ENCODE measurements at places on chromosomes 11 and 22.

- DNase-seq: no peak
Measured at GRCh38 chr11:69380451-69380901, 86.5 kb downstream of the MYEOV start.

GRCh38 chr11:15483205-15483604 is 368.5 kb downstream of the INSC start:
- DNase-seq: no peak

GRCh38 chr11:79430280-79430679 is 10.6 kb downstream of the TENM4 start:
- DNase-seq: no peak

DNA sequence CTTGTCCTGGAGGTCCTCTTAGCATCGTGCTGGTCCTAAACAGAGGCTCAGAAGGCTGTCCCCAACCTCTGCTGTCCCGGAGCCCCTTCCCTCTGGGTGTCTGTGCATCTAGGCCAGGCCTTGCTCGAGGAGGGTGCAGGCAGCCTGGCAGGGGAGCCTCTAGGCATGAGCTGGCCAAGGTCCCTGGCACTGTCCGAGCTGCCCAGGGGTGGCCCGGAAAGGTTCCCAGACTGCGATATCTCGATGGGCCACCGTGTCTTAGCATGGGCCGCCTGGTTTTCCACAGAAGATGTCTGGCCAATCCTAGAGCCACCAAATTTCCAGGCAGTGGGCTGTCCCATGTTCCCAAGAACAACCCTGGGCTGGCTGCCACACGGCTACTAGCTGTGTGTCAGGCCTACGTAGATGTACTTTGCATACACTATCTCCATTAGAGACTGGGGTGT is 24.6 kb upstream of the SMIM38 start:
- no peak for DNase-seq

DNA sequence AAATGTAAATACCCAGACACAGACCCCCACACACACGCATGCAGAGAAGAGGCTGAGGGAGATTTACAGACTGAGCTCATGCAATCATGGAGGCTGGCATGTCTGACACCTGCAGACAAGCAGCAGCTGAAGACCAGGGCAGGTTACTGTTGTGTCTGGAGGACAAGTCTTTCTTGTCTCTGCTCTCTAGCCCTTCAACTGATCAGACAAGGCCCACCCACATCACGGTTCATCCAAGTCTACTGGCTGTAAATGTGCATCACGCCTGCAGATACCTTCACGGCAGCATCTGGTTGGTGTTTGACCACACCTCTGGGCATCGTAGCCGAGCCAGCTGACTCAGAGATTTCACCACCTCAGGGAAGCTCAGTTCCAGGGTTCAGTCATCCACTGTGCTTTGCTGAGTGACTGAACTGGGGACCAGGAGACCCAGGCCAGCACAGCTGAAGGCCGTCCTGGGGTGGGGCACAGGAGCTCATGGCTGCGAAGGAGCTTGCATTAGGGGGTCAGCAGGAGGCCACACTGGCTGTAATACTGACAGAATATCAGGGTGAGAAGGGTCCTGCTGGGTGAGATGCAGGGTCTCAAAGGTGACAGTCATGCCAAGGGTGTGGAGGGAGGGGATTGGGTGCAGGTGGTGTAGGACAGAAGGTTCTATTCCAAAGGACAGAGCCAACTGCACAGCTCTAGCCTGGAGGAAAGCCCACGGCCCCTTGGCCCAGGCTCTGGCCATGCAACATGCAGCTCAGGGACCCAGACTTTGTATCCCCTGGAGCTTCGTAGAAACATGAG is 304.9 kb downstream of the BRD1 start:
- DNase-seq: no peak

GRCh38 chr11:113578033-113578380 is 102.8 kb upstream of the DRD2 start:
- no peak for DNase-seq

DNA sequence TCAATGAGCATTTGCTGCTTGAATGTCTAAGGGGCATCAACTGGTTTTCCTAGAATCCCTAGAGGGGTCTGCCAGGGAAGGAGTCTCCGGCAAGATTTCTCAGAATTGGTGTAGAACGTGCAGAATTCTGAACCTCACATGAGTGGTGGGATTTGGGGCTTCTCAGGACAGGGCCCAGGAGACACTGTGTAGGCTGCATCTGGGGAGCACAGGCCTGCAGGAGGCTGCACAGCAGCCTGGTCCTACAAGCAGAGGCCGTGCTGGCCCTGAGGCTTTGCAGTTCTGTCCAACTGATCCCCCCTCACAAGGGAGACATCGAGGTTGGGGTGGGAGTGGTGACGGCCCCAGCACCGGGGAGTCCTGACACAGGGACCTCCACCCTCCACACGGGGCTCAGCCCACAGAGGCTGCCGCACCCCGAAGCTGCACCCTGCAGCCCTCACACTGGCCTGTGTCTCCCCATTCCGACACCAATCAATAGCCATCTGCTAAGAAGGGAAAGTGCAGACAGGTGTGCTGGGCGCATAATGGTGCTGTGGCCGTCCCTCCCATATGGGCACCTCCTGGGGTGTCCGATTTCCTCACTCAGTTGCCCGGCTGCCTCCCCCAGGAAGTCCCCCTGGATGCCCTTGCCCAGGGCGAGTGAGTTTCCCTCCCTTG is 688.1 kb downstream of the BRD1 start:
- no peak for DNase-seq

- DNase-seq: no peak
Measured at GRCh38 chr22:46381142-46381541, 45.6 kb downstream of the TRMU start.

GRCh38 chr22:23029521-23030228 is 40.6 kb upstream of the GNAZ start:
- no peak for DNase-seq

- peak; percentile 55 for DNase-seq
Measured at GRCh38 chr22:36871669-36872081, 10.9 kb downstream of the NCF4 start.

- no peak for DNase-seq
Measured at GRCh38 chr22:50601669-50602337, 1.2 kb downstream of the MAPK8IP2 start.

GRCh38 chr22:24027991-24028390 is 16.9 kb downstream of the CABIN1 start:
- no peak for DNase-seq

DNA sequence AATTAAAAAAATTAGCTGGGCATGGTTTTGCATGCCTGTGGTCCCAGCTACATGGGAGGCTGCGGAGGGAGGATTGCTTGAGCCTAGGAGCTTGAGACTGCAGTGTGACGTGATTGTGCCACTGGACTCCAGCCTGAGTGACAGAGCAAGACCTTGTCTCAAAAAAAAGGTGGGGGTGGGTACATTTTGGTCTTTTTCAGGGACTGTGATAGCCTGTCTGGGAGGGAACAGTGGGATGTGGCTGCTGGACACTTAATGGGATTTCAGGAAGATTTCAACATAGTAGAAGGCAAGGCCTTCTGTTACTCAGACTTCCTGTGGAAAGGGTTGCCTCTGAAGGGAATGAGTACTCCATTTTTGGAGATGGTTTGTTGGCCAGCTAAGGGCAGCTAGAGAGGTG is 40.6 kb downstream of the RELT start:
- no peak for DNase-seq

- DNase-seq: no peak
Measured at GRCh38 chr11:528815-529727, 6.3 kb downstream of the HRAS start.

DNA sequence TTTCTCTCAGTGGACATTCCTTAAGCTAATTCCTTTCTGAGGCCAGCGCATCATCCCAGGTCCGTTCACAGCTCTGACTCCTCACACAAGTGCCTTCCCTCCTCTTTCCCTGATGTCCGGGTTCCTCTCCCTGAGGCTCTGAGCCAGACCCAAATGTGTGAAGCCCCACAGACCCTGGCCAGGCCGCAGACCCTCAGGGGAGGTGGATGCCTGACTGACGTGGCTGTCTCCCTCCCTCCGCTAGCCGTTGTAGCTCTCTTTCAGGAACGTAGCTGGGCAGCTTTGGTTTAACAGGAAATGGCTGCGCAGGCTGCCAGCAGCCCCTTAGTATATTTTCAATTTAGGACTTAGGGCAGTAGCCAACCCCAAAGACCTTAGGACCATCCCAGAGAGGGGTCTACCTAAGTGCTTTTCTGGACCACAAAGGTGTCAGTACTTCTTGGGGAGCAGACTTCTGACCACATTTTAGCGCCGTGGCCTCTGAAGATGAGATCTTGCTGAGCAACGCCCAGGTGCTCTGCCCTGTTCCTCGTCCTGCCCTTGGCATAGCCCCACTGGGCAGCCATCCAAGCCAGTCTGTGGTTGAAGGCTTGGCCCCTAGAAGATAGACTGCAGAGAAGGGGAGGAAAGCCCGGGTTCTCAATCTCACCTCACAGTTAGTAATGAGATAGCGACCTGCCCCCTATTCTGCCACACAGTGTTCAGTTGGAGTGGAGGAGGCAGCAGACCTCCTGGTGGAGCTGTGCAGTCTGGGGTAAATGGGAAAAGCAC is 27.0 kb downstream of the MYBPC3 start:
- DNase-seq: no peak

DNA sequence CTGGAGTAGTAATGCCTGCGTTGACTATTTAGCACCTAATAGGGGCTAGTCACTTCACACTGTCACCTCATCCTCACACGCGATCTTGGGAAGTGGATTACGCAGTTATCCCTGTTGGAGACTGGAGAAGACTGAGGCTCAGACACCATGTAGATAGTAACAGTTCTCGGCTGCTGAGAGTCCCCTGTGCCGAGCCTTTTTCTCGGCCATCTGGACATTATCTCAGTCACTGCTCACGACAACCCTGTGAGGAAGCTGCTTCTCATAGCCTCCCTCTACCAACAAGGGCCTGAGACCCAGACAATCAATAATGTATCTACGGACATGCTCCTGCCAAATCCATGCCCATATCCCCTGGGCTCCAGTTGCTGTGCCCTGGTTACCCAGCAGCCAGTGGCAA is 25.9 kb downstream of the SCUBE1 start:
- no peak for DNase-seq

DNA sequence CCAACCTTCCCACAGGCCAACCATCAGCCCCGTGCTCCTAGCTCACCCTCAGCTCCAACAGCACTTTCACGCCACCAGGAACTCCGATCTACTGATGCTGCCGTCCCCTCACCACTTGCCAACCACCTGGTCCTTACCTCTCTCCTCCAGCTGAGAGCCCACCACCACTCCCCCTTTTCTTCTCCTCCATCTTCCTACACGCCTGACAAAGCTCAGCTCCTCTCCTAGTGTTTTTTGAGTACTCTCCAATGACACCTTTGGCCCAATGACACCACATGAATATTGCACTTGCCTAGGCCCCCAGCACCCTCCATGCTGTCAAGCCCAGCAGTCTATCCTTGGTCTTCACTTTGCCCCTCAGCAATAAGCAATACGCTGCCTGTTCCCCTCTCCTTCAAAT is 30.7 kb downstream of the HIRA start:
- no peak for DNase-seq

DNA sequence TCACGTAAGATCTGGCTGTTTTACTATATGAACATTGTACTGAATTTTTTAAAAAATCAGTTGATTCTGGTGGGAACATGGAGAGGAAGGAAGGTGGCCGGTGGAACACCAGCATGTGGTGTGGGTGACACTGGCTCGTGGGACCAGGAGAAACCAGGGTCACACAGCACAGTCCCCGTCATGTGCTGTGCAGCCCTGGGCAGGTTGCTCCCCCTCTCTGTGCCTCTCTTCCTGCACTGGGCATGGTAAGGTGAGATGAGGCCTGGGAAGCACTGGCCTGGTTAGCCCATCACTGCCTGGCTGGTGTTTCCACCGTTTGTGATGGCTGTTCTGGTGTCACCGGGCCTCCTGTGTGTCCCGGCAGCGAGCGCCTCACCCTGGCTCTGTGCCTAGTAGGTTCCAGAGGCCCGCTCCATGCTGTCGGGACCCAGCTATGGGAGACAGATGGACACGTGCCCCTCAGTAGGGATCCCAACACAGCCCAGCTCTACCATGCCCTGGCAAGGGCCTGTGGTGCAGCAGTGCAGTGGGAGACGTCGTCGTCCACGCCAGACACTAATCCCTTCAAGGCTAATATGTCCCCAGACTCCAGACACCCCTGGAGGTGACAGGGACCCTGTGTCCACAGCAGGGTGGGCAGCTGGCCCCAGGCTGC is 88.2 kb upstream of the LINC01488 start:
- DNase-seq: no peak

DNA sequence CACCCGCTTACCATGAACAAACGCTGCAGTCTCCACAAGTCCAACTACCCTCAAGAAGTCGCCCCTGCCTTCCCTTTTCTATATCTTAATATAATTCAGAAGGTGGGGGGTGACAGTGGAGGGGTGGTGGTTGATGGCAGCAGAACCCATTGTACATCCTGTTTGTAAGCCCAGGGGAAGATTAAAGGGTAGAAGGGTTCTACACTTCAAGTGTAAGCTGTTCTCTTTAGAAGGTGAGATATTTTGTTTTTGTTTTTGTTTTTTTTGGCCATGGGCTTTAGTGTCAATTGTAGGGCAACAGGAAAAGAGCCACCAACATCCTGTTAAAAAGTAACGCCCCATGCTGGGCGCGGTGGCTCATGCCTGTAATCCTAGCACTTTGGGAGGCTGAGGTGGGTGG is 34.9 kb upstream of the RRAS2 start:
- DNase-seq: no peak

- DNase-seq: no peak
Measured at GRCh38 chr11:36478700-36479329, 31.3 kb downstream of the TRAF6 start.

- no peak for DNase-seq
Measured at GRCh38 chr11:44258190-44258489, 51.8 kb downstream of the ALX4 start.

GRCh38 chr11:13140873-13141655 is 131.9 kb downstream of the RASSF10 start:
- no peak for DNase-seq

DNA sequence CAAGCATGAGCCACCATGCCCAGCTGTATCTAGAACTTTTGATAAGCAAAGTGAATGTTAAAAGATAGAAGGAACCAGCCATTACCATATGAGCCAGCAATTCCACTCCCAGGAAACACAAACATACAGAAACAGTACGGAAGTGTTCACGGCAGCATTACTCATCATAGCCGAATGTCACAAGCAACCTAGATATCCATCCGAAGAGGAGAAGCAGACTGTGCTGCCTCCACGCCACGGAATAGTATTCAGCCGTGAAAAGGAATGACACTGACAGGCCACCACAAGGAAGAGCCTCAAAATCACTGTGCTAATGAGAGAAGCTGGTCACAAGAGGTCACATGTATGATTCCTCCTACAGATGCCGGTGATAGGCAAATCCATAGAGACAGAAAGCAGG is 17.6 kb upstream of the MGAT3 start:
- no peak for DNase-seq

All from natural killer cell treated with Interleukin-12 subunit alpha and Interleukin-12 subunit beta and Interleukin-15 and Interleukin-18, amount 100 ng/mL, for 72 hours (primary cell).